ENCODE measurements at places on chromosomes 2 and 18.

DNA sequence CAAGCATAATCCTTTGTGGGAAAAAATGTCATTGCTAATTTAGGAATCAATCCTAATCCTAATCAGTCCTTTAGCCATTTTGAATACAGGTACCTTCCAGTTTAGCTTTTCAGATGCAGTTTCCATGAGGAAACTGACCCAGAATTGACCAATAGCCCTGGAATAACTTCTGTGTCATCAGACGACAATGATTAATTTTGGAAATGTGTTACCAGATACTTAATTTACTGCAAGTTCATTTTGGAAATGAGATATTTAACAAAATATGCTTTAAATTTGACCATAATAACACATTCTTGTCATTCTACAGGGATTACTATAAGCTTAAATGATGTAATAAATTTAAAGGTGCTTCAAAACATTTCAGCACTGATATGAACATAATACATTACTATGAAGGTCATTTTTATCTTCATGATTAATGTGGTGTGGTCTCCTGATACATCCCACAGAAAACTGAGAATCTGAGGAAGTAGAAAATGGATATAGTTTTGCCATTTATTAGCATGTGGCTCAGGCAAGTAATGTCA, 129.8 kb upstream of the SH3BP4 start:
- no peak for DNase-seq

GRCh38 chr2:64751286-64752260, 97.9 kb upstream of the SERTAD2 start:
- DNase-seq, result no peak

- DNase-seq, result no peak
Observed at GRCh38 chr2:41413813-41414485, 633.9 kb upstream of the PKDCC start.

DNA sequence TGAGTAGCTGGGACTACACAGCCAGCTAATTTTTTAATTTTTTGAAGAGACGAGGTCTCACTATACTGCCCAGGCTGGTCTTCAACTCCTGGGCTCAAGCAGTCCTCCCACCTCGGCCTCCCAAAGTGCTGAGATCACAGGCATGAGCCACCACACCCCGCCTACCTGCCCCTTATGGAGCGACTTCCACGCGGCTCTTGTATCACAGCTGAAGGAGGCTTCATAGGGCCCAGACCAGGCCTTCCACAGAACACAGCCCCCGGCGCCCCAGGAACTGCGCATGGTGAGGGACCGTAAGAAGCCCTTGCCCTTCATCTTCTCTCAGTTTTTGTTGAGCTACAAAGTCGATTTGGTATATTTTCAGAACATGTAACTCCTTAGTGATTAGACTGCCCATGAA, 220.3 kb downstream of the KLHL29 start:
- DNase-seq, result no peak

- no peak for DNase-seq
Observed at GRCh38 chr2:109513749-109514588, 99.8 kb downstream of the SEPTIN10 start.

GRCh38 chr2:6793913-6794312, 71.8 kb downstream of the CMPK2 start:
- DNase-seq, result no peak

GRCh38 chr2:236856848-236857235, 228.8 kb upstream of the COPS8 start:
- no peak for DNase-seq

DNA sequence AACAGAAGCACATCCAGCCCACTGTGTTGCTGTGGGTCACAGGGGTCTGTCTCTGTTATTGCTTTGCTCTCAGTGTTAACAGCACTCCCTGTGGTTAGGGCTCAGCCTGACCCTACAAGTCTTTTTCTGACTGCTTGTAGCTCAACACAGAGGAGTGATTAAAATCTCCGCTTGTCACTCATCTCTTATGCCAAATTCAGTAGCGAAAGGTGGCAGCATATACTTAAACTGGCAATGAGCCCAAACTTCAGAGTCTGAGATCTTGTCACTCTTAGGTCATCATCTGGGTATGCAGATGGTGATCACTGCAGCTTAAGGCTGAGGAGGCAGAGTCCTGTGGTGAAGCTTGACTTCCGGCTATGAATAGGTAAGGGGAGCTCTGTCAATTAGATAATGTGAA, 63.3 kb upstream of the CSRNP3 start:
- no peak for DNase-seq

- no peak for DNase-seq
Observed at GRCh38 chr2:68387408-68388350, 22.6 kb downstream of the PLEK start.

GRCh38 chr2:10534514-10535250, 86.6 kb upstream of the ODC1 start:
- no peak for DNase-seq

DNA sequence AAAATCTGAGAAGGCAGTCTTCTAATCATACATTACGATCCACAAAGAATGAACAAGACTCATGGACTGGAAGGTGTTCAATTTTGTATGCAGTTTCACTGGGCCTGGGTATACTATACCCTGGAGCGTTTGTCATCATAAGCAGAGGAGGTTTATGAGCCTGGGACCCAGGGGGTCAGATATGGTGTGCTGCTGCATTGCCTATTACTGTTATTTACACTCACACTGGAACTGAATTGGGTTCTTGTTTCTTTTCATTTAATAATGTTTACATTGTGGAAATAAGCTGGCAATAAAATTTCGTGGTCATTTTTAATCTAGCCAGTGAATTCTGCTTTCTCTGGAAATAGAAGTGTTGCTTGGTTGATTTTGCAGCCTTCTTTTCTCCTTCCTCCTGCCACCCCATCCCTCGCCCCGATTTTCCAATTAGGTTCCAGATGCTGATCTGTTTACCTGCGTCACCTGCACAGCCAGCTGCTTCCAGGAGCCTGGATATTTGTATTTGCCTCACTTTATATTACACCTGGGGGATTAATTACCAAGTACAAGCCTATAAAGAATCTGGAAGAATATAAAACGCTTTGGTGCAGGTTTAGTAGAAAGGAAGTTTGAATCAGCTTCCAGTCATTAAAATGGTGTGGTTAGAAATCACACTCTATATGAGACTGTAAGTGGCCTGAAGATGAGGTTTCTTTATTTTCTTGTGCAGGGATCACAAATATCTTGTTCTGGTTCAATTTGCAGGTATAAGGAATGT, 234.4 kb downstream of the SOCS6 start:
- DNase-seq, result no peak

DNA sequence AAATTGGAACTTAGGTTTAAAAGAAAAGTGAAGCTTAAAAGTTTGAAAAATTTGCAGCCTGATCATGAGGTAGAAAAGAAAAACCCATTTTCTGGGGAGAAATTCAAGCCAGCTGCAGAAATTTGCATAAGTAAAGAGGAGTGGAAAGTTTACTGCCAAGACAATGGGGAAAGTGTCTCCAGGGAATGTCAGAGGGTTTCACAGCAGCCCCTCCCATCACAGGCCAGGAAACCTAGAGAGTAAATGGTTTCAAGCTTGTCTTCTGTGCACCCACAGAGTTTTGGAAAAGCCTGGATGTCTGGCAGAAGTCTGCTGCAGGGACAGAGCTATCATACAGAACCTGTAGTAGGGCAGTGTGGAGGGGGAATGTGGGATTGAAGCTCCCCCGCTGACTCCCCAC, 254.0 kb upstream of the FSIP2 start:
- no peak for DNase-seq

DNA sequence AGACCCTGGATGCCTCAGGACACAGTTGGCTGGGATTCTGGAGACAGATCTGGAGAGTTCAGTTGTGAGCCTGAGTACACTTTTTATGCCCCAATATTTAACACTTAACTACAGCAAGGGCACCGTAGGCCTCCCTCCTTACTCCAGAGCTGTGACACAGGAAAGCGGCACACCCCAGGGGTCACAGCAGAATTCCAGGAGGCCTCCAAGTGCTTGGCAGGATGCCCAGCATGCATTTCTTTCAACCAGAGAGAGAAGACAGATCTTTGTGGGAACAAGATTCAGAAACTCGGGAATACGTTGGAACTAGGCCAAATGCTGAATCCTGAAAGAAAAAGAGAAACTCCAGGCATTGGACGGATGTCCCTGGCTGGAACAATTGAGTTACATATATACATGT, 199.2 kb upstream of the NT5C1B start:
- DNase-seq, result no peak

DNA sequence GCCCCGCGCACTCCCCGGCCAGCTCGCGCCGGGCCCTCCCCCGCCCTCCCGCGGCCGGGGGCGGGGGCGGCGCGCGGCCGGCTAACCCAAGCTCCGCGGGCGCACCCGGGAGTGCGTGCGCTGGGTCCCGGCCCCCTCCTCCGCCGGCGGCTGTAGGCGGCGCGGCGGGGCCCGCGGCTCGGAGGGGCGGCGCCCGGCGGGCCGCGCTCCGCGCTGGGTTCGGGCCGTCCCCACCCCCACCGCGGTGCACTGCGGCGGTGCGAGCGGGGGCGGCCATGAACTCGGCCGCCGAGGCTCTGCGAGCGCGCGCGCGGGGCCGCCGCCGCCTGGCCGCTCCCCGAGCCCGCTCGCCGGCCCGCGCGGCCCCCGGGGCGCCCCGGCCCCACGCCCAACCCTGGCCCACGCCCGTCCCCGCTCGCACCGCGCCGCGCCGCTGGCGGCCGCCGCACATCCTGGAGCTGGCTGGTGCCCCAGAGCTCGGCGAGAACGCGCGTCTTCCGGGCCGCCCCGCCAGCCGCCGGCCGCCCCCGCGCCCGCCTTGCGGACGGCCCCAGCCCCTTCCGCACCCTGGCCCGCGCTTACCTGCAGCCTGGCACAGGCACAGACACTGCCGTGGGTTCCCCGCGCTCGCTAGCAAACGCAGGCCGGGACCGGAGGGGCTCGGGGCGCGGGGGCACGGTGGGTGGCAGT, at the start of gene ZBTB14:
Gene ZBTB14 (minus strand): TSS at position 496 of the 690 bp plus-strand sequence. CDS start 2,480 bp downstream, outside the sequence.
- peak; percentile 83 for DNase-seq

- DNase-seq, result no peak
Observed at GRCh38 chr2:229009816-229010215, 261.3 kb downstream of the PID1 start.

- DNase-seq, result no peak
Observed at GRCh38 chr2:182904844-182905243, 38.4 kb upstream of the FRZB start.

- no peak for DNase-seq
Observed at GRCh38 chr2:165969227-165969626, 15.7 kb upstream of the TTC21B start.

DNA sequence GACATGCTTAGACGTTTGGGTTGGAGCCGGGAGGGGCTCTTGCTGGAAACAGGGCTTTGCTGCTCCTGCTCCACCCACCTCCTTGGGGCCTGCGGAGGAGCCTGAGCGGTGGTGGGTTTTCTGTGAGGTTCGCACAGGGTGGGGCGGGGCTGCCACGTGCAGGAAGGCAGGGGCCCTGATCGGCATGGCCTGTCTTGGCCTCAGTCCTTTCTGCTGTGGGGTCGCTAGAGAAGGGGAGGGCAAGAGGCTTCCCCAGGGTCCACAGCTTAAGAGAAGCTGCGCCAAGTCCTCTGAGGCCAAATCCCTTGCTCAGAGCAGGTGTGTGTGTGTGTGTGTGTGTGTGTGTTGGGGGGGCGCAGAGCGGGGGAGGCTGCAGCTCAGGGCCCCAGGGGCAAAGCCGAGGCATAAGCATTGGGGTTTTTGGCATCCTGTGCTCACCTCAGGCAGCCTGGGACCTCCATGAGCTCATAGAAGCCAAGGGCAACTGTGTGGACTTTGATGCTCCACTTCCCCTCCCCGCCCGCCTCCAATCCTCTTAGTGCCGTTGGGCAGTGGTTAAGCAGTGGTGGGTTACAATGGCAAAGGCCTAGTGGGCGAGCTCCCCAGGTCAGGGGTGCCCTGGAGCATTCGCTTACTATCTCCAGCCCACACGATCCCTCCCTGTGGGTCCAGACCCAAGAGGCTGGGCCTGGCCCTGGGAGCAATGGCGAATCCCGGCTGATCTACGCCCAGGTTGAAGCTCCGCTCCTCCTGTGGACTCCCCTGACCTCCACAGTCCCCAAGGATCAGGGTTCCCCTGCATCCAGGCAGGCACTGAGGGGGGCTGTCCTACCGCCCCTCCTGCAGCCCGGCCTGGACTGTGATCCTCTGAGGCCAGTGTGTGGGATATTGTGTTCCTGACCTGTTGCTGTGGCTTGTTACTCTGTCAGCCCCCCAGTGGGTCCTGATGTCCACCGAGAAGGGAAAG, 28.9 kb downstream of the TOGARAM2 start:
- no peak for DNase-seq

DNA sequence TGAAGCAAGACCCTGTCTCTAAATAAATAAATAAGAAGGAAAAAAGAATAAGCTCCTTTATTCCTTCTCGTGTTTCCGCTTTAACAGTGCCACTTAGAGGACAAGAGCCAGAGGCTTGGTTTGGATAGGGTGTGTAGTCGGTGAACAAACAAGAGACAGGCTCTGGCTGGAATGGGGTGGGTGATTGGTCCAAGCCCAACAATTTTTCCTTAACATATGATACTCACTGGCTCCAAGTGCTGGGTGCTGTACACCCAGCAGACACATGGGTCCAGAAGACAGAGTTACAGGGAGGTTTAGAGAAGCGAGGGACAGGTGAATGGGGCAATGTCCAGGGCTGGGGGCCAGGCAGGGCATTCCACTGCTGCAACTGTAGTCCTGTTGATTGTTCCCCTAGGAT, 77.8 kb downstream of the NCAPH start:
- no peak for DNase-seq

DNA sequence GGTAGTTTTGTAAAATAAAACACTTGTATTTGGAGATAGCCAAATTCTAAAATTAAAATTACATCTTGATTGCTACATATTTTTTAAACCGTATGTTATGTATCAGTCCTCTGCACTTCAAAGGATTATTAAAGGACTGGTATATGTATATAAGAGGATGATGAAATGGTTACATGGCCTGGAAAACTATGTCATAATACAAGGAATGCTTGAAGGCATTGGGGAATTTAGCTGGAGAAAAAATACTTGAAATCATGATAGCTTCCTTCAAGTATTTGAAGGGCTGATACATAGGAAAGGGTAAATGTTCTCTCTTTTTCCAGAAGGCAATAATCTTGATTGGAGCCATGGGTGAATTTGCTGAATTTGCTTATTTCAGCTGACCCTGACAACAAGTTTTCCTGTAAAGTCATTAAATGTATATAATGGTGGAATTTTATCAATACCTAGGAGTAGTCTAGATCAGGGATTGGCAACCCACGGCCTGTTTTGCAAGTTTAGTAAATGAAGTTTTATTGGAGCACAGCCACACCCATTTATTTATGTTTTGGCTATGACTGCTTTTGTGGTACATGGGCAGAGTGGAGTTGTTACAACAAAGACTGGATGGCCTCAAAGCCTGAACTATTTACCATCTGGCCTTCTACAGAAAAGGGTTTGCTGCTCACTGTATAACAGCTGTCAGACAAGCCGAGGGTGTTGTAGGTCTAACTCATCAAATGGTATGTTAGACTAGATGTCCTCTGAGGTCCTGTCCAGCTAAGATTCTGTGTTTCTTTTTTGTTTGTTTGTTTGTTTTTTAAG, 34.4 kb downstream of the ACYP2 start:
- DNase-seq, result no peak

All from Caco-2 (cell line).